ENCODE measurements at places on chromosomes 11 and 22.

DNA sequence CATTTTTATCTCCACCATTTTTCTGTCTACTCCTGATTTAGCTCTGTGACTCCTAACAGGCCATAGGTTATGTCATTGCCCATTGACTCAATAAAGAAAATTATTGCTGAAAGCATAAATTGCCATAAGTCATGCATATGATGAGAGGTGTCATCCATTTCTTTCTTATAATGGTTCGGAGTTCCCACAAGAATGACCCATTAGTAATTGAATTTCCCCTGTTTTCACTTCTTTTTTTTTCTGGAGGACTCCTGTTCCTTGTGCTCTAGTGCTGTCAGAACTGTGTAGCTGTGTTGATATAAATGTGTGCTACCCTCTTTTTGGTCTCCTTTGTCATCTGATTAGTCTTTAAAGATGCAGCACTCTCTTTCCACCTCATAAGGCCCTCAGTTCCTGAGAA lies 22.9 kb upstream of the CARD18 start:
- no peak for DNase-seq

DNA sequence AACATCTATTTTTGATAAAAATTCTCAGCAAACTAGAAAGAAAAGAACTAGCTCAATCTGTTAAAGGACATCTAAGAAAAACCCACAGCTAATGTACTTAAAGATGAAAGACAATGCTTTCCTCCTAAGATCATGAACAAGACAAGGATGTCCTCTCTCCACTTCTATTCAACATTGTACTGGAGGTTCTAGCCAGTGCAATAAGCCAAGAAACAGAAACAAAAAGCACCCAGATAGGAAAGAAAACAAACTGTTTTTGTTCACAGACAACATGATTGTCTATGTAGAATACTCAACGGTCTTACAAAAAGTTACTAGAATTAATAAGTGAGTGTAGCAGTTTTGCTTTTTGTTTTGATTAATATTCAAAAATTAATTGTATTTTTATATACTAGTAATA lies 7.8 kb downstream of the CD3D start:
- DNase-seq: no peak

GRCh38 chr11:29268733-29269132 lies 748.1 kb downstream of the KCNA4 start:
- no peak for DNase-seq

DNA sequence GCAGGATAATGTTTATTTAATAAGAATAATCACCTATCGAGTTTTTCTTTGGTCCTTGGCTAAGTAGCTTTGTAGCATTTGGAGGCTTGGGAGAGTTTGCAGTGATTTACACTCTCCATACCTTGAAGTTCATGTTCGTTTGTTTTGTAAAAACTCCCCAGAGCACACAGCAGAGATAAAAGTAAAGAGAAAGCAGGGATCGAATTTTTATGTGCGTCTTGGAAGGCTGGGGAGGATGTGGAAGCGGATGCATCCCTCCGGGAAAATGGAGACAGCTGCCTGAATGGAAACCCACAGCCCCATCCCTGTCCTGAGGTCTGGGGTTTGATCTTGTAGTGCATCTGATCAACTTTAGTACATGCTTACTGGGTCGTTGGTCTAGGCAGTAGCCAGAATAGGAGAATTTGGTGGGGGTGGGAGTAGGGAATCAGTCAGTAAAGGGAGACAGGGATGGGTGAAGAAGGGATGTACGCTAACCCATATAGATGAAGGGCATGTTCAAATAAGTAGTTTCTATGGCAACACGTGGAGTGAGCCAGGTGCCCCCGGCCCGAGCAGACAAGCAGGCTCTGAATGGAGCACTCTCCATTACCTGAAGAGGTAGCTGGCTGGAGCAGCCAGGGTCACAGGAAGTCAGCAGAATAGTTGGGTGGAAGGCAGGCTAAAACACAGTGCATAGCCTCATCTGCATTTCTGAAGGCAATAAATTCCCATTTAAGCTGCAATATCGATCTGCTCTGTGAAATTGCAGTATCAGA lies 147.8 kb downstream of the COMMD9 start:
- no peak for DNase-seq

- no peak for DNase-seq
These were observed 14.1 kb downstream of the KBTBD3 start for GRCh38 chr11:106063009-106063408.

- no peak for DNase-seq
These were observed 485.2 kb downstream of the LRRC4C start for GRCh38 chr11:40974186-40974795.

DNA sequence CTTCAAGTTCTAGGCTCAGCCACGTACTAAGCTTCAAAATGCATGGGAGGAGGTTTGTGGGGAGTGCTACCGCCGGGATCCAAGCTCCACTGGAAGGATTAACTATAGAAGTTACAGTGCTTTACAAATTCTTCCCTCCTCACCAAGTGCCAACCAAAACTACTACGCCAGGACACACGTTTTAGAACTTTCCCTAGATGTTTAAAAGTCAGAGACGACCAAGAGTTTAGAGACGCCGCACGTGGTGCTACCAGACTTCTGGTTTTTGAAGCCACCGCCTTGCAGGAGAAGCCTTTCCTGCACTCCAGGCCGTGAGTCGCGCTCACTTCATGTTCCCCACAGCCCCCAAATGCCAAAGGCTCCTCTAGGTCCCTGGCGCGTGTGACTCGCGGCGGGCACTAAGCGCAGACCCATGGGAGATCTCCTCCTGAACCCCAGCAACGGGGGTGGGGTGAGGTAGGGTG lies 734 bp downstream of the SNU13 start:
- no peak for DNase-seq

- DNase-seq: no peak
These were observed 109.4 kb downstream of the GRIA4 start for GRCh38 chr11:105719073-105719822.

DNA sequence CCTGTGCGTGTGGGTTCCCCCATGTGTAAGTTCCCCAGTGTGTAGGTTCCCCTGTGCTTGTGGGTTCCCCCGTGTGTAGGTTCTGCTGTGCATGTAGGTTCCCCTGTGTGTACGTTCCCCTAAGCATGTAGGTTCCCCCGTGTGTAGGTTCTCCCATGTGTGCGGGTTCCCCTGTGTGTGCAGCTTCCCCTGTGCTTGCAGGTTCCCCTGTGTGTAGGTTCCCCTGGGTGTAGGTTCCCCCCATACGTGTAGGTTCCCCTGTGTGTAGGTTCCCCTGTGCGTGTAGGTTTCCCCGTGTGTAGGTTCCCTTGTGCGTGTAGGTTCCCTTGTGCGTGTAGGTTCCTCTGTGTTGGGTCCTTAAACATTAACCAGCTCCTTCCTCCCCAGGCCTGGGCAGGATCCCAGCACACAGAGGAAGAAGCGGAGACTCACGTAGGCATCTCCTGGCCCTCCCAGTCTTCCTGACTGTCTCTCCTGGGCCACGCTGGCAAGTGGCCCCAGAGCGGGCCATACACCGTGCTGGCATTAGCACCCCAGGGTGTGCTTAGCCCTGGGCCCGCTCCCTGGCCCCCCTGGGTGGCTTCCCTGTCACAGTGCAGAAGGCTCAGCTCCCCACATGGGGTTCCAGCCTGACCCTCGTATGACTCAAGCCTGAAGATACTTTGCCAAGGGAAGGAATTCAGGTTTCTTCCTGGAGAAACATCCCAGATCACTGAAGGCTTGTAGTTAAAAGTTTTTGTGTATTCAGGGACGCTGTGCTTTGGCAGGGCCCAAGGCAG lies 2.8 kb upstream of the GRAMD4 start:
- DNase-seq: no peak

- no peak for DNase-seq
These were observed 7.5 kb downstream of the BCL9L start for GRCh38 chr11:118918128-118918685.

DNA sequence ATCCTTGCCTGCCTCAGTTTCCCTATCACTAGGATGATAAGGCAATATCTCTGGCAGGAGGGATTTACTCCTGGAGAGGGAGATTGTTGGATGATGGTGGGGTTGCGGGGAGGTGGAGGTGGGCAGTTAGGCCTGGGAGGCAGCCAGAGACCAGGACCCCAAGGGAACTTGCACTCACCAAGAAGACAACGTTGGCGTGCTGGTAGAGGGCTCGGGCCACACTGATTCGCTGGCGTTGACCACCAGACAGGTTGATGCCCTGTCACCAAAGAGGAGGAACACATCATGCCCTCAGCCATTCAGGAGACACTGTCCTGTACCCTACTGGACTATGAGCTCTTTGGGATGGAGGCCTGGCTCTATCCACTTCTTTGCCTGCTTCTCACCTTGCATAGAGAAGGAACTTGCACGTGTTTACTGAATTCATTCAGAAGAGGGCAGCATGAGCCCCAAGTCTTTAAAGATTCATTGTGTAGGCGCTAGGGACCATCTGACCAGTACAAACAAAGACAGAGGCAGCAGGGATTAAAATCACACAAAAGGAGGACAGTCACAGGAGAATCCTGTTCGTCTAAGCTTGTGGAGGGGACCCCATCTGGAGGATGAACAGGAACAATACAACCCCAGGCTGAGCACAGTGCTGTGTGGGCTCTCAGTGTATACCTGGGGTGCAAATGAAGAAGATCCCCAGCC lies 24.2 kb upstream of the KCNJ11 start:
- DNase-seq: no peak

DNA sequence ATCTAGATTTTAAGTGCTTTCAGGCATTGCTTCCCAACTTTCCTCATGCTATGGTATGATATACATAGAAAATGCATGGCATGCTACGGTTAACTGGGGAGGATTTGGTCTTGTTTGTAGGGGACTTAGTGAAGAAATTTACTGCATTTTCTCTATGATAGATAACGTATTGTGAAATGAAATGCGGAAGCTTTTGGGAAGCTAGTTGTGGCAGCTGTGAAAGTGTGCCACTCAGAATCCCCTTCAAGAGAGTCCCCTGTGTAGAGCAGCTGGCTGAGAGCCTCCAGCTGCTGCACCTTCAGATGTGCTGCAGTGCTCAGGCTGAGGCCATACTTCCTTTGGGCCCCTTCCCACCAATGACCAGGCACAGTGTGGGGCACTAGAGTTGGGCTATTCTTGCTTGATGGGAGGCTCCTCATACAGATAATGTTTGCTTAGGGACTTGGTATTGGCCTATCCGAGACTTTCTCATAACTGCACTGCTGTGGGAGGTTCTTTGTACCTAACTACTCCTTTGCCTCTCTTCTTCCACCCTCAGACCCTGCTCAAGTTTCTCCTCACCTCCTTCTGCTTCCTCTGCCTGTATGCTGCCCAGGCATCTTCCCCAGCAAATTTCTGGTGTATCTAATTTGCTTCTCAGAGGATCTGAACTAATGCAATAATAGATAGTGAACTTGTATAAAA lies 67.3 kb downstream of the HIPK3 start:
- no peak for DNase-seq

All from activated CD4-positive, CD25-positive, alpha-beta regulatory T cell (primary cell).